Cardiac muscle cell (in vitro differentiated cells and primary cell): ENCODE measurements at places on chromosomes 7 and 10. TPM values are rescaled to one million over a fixed set of nuclear protein-coding genes. Genes with fewer than 3 reads are reported as not detected.

Gene RET
- total RNA-seq: 0.07 and 0.09 TPM in 2 replicates

Gene IFT22
- total RNA-seq: 36.4 and 36.6 TPM in 2 replicates

Gene ZNF25
- total RNA-seq: 1.4 and 2.4 TPM in 2 replicates

Gene GPR15LG
- not detected in 2 replicates for total RNA-seq

Gene SPRN
- total RNA-seq: 0.33 and 0.63 TPM in 2 replicates

Gene GCK
- total RNA-seq: 19.1 and 46.4 TPM in 2 replicates

Gene POU6F2
- 0.99 and 3.6 TPM in 2 replicates for total RNA-seq

Gene CPN1
- not detected in 2 replicates for total RNA-seq

Gene GDF2
- 3.5 and 5.8 TPM in 2 replicates for total RNA-seq

Gene AGBL3
- total RNA-seq: 1.4 and 1.7 TPM in 2 replicates

Gene CDHR3
- total RNA-seq: 6.0 and 12.2 TPM in 2 replicates

Gene ANKRD30A
- total RNA-seq: not detected in 2 replicates

Gene ANKRD61
- total RNA-seq: 0.11 and 0.15 TPM in 2 replicates

Gene PPP1R9A
- total RNA-seq: 21.7 and 41.5 TPM in 2 replicates

Gene TMEM196
- not detected in 2 replicates for total RNA-seq

Gene MYPN
- 3.9 and 5.3 TPM in 2 replicates for total RNA-seq

Gene PNLIPRP1
- not detected in 2 replicates for total RNA-seq

Gene ZYX
- 43.6 and 57.2 TPM in 2 replicates for total RNA-seq

Gene LIPN
- not detected in 2 replicates for total RNA-seq

Gene THSD7A
- total RNA-seq: 2.0 and 3.7 TPM in 2 replicates

Gene OR2A42
- total RNA-seq: not detected in 2 replicates

Gene GNGT1
- total RNA-seq: not detected in 2 replicates

Gene FFAR4
- total RNA-seq: not detected in 2 replicates

Gene ADRA2A
- 0.11 and 0.24 TPM in 2 replicates for total RNA-seq

Gene ALKBH4
- total RNA-seq: 31.8 and 82.4 TPM in 2 replicates

Gene LRGUK
- 0.21 and 0.36 TPM in 2 replicates for total RNA-seq

Gene ZNF425
- 6.8 and 7.1 TPM in 2 replicates for total RNA-seq

Gene SH3PXD2A
- total RNA-seq: 36.5 and 75.9 TPM in 2 replicates

Gene TPK1
- 3.5 and 5.9 TPM in 2 replicates for total RNA-seq
